ENCODE measurements at places on chromosomes 12 and 14.

DNA sequence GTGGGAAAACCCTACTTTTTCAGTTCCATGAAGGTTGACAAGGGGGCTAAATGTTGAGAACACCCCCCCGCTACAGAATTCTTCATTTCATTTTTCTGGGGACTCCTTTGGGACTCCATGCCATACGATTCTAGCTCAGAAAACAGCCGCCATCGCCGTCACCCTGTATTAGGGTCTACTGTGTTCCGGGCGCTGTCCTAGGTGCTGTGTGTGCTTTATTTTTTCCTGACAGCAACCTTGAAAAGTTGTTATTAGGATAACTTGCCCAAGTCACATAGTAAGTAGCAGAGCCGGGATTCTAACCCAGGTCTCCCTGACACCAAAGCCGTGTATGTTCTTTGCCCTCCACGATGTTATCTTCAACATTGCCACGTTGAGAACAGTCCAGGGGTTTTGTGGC is 55.1 kb downstream of the IQSEC3 start:
- no peak for DNase-seq

DNA sequence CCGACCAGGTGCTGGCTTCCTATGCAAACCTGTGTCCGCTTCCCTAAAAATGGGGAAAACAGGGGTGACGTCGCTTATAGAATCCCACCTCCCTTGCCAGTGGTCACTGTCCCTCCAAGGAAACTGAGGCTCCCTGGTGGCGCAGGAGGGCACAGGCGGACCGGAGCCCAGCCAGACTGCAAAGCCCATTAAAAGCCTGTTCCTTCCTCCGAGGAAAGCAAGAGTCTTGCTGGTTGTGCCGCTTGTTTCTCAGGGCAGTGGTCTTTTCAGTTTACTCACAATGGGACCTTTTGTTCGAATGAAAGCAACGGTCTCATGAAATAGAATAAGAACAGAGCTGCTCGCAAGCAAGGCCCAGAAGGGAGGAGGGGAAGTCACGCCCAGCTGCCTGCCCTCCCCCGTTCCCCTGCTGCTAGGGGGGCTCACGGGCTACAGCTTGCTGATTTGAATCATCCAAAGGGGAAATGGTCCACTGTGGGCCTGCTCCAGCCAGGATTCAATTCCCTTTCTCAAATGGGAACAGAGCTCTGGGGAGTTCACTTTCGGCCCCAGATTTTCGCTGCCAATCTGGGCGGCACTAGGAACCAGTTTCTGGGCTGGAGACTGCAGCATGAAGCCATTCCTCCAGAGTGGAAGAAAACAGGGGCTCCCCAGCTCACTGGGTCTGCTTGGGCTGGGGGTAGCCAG is 4.6 kb upstream of the SELPLG start:
- no peak for DNase-seq

- DNase-seq = no peak
Observed at GRCh38 chr12:55515696-55516095, 23.5 kb downstream of the OR6C68 start.

GRCh38 chr12:105457026-105457425 is 126.5 kb downstream of the C12orf75 start:
- DNase-seq = no peak

- DNase-seq = no peak
Observed at GRCh38 chr12:49953961-49954846, 3.7 kb downstream of the AQP2 start.

DNA sequence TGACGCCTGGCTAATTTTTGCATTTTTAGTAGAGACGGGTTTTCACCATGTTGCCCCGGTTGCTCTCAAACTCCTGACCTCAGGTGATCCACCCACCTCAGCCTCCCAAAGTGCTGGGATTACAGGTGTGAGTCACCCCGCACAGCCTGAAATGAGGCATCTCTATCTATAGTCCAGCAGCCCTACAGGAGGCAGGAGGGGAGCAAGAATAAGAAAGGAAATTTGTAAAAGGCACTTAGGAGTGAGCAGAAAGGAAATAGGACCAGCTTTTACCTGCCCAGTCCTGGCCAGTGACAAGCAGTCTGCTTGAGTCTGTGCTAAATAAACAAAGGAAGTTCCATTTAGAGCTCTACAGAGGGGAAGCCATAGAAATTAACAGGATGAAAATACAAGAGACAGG is 15.0 kb upstream of the PSMA6 start:
- no peak for DNase-seq

GRCh38 chr12:3320881-3321509 is 170.0 kb upstream of the PRMT8 start:
- DNase-seq = no peak

- no peak for DNase-seq
Observed at GRCh38 chr12:57233357-57234232, 4.1 kb downstream of the SHMT2 start.

DNA sequence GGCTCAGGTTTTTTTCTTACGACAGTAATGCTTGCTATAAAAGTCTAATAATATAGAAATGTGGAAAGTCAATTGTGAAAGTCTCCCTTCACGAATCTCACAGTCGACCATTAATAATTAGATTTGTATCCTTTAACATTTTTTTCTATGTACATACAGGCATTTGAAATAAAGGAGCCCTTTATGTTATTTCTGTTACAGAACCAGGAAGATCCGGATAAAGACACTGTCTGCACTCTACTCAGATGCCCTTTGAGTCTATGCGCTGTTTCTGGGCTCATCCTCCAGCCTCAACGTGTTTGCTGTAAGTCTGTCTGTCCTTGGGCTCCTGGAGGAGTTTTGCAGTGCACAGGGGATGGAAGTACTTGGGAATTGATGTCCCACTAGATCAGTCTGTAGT is 212.2 kb upstream of the ATP2B1 start:
- DNase-seq = no peak

- DNase-seq = no peak
Observed at GRCh38 chr12:32431025-32431424, 31.7 kb downstream of the FGD4 start.

DNA sequence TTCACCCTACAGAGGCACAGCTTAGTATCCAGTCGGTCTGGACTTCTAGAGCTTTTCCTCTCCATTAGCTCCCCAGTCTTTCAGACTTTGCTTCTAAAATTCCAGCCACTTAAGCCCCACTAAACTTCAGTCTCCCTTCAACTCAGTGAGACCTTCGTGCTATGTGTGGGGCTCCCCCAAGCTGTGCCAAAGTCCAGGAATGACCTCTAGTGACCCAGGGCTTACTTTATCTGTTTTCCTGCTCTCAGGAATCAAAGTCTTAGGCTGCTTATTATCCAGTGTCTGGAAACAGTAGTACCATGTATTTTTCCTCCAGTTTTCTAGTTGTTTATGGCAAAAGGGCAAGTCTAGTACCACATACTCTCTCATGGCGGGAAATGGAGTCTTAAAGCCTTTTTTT is 77.8 kb downstream of the IFT43 start:
- DNase-seq = no peak

GRCh38 chr14:37598747-37599506 is 3.5 kb downstream of the TTC6 start:
- peak; percentile 40 for DNase-seq

DNA sequence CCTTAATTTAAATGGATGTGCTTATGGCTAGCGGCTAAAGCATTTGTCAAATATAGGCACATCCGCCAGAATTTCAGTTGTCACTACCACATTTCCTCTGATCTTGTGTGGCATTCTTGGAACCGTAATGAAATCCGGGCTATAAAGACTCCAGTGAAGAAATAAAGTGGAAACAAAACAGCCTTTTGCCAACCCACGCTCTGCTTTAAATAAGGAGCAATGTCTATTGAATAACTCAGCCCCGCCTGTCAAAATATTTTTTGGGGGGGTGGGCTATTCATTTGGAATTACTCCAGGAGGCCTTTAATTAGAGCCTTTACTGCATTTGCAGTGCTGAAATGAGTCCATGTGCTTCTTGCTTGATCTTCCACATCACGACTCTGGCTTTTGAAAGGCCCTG is 179.6 kb upstream of the RPH3A start:
- DNase-seq = no peak

DNA sequence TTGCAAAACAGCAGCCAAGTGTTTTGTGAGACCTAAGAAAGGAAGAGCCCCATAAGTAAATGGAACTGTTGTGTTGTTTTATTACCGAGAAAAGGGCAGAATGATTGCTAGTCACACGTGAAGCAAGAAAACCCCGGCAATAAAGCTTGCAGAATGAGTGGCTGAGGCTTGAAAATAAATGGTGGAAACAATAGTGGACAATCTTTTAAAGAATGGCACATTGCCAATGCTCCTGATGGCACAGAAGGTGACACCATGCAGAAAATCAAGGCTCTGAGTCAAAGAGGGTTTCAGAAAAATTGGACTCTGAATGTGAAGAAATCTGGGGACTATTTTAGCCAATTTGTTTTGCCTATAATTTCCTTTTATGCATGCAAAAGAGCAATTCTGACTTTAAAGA is 4.0 kb upstream of the AQP2 start:
- DNase-seq = no peak

DNA sequence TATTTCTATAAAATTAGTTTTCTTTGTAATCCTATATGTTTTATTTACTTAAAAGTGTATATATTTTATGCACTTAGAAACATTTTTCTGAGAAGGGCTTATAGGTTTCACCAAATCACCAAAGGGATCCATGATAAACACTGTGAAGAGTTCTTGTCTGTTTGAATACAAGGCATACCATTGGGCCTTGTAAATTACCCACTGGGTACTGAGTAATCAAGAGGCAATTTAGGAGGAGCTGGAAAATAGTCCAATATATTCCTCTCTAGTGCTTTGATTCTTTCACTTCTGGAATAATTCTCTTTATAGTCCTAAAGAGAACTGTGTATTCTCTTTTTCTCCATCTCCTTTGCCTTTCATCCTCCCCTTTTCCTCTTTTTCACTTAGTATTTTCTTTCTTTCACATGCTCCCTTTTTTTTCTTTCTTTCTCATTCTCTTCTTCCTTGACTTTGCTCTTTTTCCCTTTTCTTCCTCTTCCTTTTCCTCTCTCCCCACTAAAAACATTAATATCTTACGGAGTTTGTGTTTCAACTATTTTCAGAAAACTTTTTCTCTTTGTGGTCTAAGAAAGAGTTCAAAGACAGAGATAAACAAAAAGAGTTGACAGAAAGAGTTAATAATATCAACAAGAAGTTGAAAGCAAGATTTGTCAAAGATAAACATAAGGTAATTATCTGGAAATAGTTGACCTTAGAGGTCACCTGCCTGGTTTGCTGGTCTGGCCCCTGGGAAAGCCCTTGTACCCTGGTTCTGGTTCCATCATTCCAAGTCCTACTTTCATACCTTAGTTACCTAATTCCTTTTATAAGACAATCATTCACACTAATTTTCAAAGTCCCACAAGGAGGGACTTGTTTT is 435.3 kb downstream of the RAD51B start:
- no peak for DNase-seq
